ENCODE measurements at places on chromosomes 2 and 18.

DNA sequence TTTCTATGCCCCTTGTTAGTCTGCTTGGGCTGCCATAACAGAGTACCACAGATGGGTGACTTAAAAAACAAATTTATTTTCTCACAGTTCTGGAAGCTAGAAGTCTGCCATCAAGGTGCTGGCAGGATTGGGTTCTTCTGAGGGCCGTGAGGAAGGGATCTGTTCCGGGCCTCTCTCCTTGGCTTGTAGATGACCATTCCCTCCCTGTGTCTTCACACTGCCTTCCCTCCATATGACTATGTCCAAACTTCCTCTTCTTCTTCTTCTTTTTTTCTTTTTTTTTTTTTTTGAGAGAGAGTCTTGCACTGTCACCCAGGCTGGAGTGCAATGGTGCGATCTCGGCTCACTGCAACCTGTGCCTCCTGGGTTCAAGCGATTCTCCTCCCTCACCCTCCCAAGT, 13.1 kb upstream of the CCNYL1 start:
- DNase-seq, result no peak

GRCh38 chr2:200128296-200128695, 172.9 kb downstream of the MAIP1 start:
- DNase-seq, result no peak

DNA sequence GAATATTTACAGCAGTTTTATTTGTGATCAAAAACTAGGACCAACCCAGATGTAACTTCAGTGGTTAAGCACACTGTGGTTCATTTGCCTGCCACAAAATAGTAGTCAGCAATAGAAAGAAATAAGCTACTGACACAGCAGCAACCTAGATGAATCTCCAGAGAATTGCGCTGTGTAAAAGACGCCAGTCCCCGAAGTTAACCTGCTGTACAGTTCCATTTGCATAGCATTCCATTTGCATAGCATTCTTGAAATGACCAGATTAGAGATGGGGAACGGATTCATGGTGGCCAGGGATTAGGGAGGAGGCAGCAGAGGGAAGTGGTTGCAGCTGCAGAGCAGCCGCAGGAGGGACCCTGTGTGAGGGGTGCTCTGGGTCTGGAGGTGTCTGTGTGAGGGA, 39.3 kb upstream of the NFATC1 start:
- no peak for DNase-seq

DNA sequence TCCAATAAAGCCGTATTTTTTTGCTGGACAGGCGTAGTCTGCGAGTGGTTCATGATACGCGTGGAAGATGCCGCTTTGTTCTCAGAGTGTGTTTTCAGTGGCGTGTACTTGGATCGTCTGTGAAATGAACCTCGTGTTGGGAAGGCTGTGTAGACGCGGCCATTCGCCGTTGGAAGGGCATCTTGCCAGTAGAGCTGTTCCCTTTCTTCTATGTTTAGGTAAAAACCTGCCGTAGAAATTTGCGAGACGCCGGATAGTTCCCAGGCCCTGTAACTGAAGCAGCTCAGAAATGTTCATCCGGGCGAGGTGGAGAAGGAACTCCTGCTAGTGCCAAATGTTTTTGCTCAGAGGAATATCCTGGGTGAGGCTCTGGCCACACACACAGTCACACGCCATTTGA, 133.6 kb downstream of the NFATC1 start:
- no peak for DNase-seq

GRCh38 chr2:107999158-107999557, 12.8 kb downstream of the SLC5A7 start:
- DNase-seq, result no peak

DNA sequence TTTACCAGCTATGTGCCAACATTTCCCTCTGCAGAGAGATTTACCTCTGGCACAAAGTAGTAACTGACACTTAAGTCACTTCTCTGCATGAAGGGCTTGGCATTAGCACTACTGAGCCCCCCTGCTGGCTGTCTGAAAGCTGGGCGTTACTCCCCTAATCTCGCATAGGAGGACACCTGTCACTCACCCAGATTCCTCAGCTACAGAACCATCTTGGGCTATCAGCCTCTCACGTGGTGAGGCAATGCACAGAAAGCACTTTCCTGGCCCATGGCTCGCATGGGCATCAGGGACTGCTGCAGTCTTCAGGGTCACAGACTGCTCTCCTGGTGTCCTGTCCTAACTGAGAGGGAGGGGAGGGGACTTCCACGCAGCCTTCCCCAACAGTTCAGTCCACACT, 12.0 kb downstream of the SERPINE2 start:
- DNase-seq, result no peak

DNA sequence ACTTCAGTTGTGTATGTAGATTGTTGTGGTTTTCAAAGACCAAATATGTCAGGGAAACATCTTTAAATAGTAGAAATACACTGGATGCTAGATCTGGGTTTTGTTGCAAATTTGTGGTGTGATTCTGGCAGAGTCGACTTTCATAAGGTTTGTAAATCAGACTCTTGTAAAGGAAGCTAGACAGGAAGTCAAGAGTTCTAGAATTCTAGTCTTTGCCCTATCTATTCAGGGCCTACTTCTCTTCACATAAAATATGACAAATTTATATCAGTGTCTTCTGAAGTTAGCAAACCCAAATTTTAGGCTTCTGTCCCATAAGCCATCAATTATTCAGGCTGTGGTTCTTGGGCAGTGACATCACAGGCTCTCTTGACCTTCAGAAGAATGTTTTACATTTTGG, 1579.2 kb upstream of the PIK3C3 start:
- no peak for DNase-seq

GRCh38 chr18:80147037-80147417, 38.0 kb downstream of the ADNP2 start:
- no peak for DNase-seq

GRCh38 chr2:221501210-221501882, 70.8 kb downstream of the EPHA4 start:
- no peak for DNase-seq

- DNase-seq, result no peak
These were observed 250.9 kb downstream of the PIEZO2 start for GRCh38 chr18:10898417-10898974.

DNA sequence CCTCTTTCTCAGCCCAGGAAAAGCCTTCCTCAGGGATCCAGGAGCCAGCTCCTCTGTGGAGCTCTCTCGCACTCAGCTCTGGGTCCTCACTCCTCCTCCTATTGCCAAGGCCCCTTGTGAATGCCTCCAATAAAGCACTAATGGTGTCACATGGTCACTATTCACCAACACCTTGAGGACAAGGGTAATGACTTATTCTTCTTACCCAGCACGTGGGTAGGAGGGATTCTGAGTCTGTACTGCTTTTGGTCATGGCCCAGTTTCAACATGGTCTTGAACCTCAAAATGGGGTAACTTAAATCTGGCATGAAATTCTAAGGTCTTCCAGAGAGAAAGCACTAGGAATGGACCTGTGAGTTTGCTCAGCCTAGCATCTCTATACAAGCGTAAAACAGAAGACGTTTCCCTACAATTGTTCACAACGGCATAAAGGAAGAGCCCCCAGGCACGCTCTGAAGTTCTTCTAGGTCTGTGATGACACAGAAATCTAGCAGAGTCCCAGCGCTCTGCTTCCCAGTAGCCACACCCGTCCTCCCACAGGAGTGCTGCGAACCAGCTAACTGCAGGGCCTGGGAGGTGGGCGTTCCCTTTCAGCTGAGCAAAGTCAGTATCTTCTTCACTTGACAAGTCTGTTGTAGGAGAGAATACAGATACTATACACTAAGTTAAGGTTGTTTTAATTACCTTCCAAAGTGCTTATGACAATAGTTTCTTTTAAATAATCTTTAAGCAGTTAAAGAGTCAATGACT, 14.6 kb upstream of the KIDINS220 start:
- DNase-seq, result no peak

DNA sequence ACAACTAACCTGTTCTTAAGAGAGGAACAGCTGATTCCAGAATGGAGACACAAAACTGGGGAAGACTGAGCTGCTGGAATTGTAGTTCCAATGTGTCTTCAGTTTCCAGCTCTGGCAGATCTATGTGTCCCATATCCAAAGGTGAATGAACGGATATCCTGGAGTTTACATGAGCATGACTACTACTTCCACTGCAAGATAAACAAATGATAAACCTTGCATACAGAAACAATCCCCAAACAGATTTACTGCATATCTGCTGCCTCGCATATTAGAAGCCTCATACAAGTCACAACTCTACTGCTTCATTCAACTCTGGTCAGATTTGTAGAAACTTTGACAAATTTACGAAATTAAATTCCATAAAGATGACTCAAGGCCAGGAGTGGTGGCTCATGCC, 15.0 kb downstream of the RTTN start:
- DNase-seq, result no peak

Data from CD8-positive, alpha-beta T cell (primary cell).